H9 (cell line): ENCODE measurements at places on chromosomes 13 and 19.

GRCh38 chr13:95642028-95642621 lies 2.4 kb downstream of the DZIP1 start:
- DNase-seq, result peak; percentile 76

- DNase-seq, result no peak
Measured at GRCh38 chr13:27765650-27766049, 26.6 kb upstream of the GSX1 start.

DNA sequence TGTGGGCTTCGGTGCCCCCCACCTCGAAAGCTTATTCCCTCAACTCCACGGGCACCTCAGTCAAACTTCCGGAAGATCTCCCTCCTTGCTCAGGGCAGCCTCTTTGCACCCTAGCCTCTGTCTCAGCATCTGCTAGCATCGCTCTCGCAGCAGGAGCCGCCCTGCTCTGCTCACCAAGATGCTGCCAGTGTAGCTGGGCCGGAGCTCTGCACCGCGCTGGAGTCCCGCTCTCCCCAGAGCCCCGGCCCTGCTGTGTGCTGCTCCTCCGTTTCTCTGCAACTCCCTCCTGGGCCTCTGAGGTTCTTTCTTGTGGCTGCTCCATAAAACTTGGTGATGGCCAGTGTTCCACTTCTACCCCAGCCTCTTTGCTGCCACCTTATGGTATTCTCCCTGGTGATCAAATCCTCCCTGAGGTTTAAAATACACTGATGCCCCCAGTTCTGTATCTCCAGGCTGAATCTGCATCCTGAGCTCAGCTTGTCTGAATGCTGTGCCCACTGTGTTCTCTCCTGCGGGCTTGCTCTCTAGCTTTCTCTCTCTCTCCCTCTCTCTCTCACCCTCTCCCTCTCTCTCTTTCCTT lies 198.0 kb downstream of the UQCRFS1 start:
- peak; percentile 36 for DNase-seq

- no peak for DNase-seq
Measured at GRCh38 chr13:37481011-37481884, 117.3 kb downstream of the POSTN start.

DNA sequence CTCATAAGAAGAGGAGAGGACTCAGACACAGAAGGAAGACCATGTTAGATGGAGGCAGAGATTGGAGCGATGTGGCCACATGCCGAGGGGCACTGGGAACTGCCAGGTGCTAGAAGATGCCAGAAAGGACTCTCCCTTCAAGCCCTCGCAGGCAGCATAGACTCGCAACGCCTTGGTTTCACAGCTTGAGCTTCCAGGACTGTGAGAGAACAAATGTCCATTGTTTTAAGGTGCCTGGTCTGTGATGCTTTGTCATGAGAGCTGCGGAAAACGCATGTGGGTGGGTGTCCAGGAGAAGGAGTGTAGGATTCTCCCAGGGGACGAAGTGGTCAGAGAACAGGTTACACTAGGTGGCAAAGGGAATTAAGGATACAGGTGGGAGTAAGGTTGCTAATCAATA lies 125.9 kb upstream of the USP29 start:
- DNase-seq, result no peak

- no peak for DNase-seq
Measured at GRCh38 chr13:75762955-75763354, 126.8 kb downstream of the LMO7 start.

DNA sequence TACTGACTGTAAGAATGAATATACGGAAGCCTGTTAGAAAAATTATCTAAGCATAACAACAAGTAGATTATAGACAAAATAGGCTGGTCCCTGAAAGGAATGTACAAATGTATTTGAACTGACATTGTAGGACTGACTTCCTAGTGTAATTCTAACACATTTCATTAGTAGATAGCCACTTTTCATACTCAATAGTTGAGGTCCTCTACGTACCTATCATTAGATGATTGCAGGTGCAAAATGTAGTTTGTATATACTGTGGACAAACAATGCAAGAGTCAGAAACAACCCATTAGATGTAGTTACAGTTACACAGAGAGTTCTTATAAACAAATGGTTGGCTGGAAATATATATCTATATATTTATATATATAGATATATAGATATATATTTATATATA lies 402.3 kb upstream of the SLITRK6 start:
- DNase-seq, result no peak

- no peak for DNase-seq
Measured at GRCh38 chr19:42514449-42514848, 13.8 kb downstream of the CEACAM1 start.

- no peak for DNase-seq
Measured at GRCh38 chr13:43019811-43020210, 3.6 kb upstream of the DNAJC15 start.

DNA sequence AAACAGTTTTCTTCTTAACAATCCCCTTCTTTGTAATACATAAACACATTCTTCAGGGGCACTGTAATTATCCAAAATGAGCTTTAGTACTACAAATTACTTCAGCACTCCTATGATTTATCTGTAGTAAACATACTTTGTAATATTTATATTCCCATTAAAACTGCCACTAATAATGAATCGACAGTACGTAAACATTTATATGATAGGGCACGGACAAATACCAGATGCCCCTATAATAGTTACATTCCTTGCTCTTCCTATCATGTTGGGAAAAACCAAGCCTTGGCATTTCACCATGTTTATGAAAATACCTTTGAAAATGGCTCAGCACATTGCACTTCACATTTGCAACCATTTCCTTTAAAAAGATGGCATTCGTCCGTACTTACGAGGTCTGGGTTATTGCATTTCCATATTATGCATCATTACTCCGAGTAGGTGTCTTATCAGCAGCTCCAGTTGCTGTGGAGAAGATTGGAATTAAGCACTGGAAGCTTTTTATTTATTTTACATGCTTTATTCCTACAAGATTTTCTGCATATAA lies 1043.4 kb downstream of the DIAPH3 start:
- DNase-seq, result no peak

- DNase-seq, result no peak
Measured at GRCh38 chr13:112079696-112080095, 12.7 kb downstream of the SOX1 start.

GRCh38 chr13:43095771-43096719 lies 72.7 kb downstream of the DNAJC15 start:
- DNase-seq, result no peak

DNA sequence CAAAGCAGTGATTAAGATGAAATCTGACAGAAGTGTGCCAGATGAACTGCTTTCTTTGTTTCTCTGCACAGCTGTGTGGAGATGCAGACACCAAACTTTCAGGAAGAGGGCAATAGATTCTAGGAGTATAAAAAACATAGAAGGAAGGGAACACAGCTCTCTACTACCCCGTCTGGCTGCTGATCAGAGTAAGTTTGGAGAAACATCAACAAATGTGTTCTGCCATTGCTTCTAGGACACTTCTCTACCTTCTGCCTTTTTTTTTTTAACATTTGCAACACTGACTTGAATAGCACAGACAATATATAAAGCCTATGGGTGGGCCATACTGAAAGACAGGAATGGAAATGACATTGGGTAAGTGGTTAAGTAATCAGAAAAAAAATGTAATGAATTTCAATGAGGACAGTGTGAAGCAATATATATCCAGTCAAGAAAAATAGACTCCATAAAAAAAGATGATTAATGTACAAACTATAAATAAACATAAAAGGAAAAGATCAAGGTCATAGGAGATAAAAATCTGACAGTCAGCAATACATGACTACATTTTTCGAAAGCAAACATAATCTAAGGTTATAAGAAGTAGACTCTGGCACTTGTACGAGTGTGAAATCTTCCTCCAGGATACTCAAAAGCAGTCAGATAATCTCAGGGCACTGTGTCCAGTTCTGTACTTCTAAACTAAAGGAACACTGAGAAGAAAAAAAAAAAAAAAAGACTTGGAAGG lies 21.4 kb downstream of the NUFIP1 start:
- no peak for DNase-seq

- DNase-seq, result no peak
Measured at GRCh38 chr13:85661675-85662074, 137.5 kb downstream of the SLITRK6 start.

DNA sequence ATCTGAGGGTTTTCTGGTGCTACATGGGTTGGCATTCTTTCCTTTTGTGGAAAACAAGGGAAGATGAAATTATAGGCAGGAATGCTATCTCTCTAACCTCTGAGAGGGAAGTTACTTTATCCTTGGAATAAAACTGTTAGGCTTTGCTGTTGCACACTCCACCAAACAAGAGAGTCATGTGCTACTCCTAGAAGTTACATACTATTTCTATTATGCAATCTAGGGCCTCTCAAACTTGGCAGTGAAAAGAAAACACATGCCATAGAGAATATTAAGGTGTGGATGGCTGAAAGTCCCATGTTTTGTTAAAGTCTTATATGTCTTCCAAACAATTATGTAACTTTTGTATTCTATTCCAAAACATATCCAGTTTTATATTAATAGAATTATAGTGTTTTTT lies 367.9 kb downstream of the SLC7A1 start:
- DNase-seq, result no peak

DNA sequence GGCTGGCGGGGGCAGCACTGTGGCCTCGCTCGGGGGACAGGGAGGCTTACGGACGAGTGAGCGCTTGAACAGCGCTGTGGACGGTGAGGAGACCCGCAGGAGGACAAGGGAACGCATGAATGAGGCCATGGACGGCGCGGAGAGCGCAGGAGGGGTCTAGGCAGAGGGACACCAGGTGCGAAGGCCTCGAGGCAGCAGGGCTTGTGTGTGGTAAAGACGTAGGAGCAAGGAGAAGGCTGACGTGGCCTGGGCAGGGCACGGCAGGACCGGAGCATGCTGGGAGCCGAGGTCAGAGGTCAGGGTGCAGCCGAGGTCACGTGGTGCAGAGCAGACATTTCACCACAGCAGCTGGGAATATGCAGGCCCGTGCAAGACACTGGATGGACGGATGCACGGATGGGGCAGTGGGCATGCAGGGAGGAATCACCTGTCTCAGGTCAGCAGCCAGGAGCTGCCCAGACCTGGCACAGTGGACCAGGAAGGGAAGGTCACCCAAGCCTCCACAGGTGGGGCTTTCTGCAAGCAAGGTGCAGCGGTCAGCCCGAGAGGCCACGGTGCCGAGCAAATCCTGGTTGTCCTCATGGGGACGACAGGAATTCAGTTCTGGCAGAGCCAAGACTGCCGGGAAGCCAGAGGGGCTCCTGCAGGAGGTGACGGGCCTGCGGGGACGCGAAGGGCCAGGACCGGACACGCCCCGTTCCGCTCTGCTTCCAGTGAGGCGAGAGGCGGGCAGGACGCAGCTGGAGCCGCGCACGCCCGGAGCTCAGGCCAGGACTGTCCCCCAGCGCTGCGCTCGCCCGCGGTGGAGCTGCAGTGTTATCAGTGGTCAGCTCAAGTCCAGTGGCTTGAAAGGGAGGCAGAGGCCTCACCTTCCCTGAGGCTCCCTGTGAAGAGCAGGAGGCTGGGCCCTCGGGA lies 72.2 kb downstream of the RASA3 start:
- no peak for DNase-seq

DNA sequence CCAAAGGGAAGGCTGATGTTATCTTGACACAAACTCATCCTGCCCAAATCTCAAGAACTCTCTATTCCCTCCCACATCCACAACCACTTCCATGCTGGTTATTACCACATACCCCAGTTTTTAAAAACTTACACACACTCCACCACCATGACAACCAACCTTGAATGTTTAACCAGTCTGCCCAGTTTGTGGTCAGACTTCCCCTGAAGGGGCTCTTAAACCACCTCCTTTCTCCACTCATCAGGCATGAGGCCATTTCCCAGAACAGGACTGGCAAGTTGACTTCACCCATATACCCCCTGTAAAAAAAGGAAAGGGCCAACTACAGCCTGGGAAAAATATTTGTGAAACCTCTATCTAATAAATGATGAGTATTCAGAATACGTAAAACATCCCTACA lies 12.4 kb upstream of the ZSCAN4 start:
- DNase-seq, result no peak

DNA sequence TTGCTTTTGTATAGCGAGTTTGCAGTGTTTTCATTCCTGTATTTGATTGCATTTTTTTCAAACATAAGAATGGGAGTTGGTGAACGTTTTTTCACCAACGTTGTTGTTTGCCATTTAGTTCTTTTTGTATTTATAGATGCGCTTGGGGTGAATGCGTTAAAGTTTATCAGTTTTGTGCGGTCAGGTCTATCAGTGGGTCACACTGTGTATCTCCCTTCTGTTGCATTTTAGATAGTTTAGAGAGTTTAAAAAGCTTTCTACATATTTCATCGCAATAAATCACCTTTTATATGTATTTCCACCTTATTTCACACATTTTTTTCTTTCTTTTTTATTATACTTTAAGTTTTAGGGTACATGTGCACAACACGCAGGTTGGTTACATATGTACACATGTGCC lies 16.4 kb downstream of the OR7A5 start:
- DNase-seq, result no peak

DNA sequence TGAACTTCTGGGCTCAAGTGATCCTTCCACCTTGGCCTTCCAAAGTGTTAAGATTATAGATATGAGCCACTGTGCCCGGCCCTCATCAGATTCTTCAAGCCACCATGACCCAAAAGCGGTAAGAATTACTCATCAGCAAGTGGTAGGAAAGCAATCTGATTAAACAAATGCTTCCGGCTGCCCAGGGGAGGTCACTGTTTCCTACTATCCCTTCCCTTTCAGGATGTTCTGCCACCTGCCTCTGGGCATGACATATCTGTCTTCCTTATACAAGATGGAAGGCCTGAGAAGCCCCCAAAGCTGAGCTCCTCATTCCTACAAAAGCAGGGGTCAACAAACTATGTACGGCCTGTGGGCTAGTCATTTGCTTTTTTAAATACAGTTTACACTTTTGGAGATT lies 7.0 kb downstream of the ABHD8 start:
- no peak for DNase-seq

DNA sequence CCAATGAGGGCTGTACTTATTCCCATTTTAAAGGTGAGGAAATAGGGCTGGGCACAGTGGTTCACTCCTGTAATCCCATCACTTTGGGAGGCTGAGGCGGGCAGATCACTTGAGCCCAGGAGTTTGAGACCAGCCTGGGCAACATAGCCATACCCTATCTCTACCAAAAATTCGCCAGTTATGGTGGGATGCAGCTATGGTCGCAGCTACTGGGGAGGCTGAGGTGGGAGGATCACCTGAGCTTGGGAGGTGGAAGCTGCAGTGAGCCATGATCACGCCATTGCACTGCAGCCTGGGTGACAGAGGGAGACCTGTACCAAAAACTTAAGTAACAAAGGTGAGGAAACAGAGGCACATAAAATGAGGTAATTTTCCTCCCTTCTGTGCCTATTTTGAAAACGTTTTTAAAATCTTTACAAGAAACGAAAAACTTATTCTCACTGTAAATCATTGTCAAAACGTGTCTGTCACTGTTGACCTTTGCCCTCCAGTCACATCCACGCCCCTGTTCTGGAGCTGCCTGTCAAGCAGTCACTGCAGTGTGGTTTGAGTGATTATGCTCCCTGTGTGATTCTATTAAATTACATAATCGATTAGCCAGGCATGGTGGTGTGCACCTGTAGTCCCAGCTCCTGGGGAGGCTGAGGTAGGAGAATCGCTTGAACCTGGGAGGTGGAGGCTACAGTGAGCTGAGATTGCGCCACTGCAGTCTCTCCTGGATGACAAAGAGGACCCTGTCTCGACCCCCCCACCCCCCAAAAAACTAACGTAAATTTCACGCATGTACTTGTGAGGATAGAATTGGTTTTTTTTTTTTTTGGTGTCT lies 12.5 kb downstream of the NOP53 start:
- DNase-seq, result no peak
